ENCODE measurements at places on chromosomes 4 and X.
A peak's percentile ranks its signal among the peaks of the same experiment; 100 is the strongest.

GRCh38 chrX:110013968-110014367 lies 11.1 kb downstream of the TMEM164 start:
- DNase-seq: no peak

DNA sequence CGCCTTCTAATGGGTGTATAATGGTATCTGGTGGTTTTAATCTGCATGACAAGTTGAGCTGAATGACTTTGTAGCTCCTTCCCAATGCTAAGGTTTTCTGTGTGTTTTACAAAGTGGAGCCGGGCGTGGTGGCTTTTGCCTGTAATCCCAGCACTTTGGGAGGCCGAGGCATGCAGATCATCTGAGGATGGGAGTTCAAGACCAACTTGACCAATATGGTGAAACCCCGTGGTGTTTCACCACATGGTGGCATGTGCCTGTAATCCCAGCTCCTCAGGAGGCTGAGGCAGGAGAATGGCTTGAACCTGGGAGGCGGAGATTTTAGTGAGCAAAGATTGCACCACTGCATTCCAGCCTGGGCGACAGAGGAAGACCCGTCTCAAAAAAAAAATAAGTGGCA lies 28.9 kb downstream of the ARFIP1 start:
- no peak for DNase-seq

- no peak for DNase-seq
Observed at GRCh38 chrX:9906919-9907318, 60.2 kb upstream of the CLDN34 start.

DNA sequence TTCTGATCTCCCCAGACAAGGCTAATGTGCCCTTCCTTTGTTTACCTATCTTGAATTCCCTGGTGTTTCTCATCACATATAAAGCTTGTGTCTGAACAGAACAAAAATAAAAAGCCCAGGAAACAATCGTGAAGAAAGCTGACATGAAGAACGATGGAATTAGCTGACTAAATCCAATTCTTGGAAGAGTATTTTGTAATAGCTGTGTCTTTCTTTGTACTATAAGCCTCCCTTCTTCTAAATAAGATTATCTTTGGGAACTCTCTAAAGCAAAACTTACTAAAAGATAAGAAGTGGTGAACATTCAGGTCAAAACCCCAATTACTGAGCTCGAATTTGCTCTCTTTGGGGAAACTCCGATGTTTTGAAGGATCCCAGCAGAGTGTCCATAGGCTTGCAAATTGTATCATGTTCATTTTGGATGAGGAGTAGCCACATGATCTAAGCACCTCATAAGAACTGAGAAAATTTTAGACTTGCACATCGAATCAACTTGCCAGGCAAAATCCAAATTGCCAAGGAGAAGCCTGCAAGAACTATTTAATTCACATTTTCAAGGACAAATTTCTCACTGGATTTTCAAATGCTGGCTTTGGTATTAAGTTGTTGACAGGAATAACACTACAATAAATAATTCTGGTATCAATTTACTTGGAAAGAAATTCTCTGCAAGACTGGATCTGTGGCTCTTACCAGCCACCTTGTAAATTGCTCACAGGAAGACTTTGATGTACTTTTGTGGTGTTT lies 106.2 kb downstream of the LNX1 start:
- DNase-seq: no peak

- DNase-seq: no peak
Observed at GRCh38 chrX:16458208-16458607, 191.8 kb upstream of the S100G start.

DNA sequence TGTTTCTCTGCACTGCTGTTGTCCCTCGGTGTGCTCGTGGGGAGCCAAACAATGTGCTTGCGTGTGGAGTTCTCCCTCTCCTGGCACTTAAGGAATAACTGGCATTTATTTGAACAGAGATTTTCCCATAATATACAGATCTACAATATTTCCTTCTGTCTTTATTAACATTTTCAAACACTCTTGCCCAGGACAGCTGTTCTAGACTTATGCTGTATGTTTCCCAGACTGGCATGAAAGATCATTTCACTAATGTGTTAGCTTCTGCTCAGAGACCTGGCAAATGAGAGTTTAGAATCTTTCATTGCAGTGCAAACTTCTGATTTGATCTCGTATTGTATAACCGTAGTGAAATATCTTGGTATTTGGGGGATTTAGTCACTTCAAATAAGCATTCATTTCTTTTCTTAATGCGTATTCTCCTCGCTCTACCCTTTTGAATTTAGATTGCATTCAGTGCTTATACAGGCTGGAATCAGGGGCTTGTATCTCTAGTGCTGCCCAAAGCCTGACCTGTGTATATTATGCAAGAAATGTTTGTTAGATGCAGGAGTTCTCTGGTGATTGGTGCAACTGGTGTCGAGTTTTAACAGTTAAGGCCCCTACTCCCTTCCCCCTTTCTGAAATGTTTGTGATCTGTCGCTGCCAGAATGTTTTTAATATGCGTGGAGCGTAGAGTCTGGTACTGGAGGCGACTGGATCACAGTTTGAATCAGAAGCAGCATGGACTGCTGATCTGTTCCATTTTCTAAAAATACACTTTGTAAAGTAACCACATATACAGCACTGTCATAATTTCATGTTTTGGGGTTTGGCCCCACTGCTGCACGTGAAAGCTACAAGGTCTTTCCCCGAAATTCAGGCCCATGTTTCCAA lies 326.3 kb downstream of the ARHGAP10 start:
- no peak for DNase-seq

GRCh38 chrX:105460376-105460775 lies 239.9 kb upstream of the TEX13A start:
- DNase-seq: peak; percentile 64

DNA sequence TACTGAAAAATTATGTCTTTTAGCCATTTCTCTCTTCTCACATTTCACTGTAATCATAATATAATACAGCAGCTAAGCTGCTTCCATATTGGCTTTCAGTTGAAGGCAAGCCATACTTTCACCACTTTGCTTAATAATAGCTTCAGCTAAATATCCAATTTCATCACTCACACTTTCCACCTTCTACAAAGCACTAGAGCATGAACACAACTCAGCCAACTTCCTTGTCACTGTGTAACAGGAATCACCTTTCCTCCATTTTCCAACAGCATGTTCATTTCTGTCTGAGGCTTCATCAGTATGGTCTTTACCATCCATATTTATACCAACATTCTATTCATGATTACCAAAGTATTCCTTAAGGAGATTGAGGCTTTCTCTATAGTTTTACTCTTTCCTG lies 219.8 kb upstream of the CTSO start:
- DNase-seq: no peak
